NCI-H1092 treated with DMSO at 0.1 percent for 48 hours (cell line): ENCODE measurements at places on chromosomes 12 and 14.

DNA sequence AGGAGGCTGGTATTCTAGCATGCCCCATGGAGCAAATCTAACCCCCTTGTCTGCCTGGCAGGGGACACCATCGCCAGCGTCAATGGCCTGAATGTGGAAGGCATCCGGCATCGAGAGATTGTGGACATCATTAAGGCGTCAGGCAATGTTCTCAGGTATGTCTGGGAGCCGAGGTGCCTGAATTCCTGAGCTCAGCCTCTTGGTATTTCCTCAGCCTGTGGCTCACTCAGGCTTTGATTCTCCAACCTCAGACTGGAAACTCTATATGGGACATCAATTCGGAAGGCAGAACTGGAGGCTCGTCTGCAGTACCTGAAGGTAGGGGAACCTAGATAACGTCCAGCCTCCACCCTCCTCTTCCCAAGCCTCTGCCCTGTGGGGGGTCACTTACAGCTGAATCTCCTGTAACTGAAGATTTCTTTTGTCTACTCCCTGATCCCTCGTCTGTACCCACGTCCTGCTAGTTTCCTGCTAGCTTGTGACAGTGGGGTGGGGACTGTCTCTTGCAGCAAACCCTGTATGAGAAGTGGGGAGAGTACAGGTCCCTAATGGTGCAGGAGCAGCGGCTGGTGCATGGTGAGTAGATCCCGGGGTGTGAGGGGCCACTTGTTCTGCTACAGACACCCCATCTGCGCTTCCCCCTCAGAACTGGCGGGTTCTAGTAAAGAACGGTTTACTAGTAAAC is 7.0 kb downstream of the TAMALIN start:
- no peak for DNase-seq

DNA sequence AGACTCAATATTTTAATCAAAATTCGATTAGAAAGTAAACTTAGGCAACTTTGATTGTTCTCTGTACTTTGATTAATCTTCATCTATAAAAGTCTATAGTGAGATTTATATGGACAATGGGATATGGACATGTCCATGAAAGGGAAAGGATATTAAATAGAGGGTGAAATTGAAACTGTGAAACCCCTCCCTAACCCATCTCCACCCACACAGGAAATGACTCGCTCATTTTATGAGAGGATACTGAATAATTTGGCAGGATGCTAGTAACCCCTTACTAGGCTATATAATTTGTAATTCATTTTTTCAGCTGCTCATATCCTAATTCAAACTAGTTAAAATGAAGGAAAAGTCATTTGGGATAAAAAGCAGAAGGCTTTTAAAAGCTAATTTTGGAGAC is 328.0 kb upstream of the ATP2B1 start:
- DNase-seq, result no peak

DNA sequence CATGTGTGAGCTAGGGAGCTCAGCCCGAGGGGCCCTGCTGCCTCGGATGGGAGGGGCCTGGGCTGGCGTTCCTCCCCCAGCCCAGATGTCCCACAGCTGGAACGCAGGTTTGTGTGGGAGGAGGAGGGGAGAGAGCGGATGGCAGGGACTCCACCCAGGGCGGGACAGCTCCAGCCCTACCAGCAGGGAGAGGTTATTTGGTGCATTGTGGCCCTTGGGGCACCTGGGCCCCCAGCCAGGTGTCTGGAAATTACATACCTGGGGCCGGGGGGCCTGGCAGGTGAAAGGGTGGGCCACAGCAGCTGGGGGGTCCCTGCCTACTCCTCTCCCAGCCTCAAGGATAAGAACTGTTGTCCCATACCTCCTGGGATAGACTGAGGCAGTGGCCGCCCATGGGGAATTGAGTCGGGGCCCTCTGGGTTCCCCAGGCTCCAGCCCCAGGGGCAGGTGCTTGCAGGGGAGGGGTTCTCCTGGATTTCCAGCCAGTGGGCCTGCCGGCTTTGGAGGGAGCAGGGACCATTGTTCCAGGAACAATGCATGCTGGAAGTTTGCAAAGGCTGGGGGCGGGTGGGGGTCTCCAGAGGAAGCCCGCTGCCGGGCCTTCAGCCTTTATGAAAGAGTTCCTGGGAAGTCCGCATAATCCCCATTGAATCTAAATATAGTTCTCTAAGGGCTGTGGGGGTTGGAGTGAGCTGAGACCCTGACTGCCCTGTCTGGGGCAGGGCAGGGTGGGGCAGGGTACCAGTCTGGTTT is 1.2 kb downstream of the KIF26A start:
- DNase-seq, result no peak

DNA sequence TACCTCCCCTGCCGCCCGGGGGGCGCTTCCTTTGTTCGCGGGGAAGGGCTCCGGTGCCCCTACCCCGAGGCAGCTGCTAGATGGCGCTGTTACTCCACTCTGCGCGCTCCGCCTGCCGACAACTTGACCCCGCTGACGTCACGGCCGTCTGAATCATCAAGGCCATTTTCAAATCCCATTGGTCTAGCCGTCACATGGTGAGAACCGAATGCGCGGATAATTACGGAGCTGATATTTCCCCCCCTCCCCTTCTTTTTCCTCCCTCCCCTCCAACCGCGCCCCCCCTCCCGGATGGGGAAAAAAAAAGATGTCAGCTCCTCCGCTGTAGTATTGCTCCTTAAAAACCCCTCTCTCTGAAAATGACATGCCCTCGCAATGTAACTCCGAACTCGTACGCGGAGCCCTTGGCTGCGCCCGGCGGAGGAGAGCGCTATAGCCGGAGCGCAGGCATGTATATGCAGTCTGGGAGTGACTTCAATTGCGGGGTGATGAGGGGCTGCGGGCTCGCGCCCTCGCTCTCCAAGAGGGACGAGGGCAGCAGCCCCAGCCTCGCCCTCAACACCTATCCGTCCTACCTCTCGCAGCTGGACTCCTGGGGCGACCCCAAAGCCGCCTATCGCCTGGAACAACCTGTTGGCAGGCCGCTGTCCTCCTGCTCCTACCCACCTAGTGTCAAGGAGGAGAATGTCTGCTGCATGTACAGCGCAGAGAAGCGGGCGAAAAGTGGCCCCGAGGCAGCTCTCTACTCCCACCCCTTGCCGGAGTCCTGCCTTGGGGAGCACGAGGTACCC is at the start of gene HOXC10:
HOXC10 (plus strand) TSS at position 246 of the 791 bp plus-strand sequence; CDS start at position 360, 114 bp downstream.
- DNase-seq, result peak; percentile 95

DNA sequence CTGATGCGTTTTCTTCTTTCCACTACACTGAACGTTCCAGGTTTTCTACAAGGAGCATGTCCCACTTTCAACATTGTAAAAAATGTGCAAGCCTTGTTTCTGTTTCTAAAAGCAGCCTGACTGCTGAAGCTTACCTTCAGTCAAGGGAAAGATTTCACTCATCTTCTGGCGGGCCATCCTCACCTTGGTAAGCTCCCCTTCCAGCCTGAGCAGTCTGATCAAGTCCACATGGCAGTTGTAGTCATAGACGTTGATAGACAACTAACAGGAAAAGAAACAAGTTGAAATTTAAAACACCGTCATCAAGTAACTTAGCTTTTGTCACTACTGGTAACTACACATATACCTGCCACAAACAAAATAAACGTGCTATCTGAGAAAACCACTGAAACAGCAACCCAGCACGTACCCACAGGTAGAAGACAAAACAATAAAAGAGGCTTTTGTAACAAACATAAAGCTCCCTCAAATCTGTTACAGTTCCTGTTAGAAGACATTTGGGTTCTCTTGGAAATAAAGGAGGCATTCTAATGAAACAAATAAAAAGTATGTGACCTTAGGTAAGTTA is 11.9 kb downstream of the SART3 start:
- no peak for DNase-seq

DNA sequence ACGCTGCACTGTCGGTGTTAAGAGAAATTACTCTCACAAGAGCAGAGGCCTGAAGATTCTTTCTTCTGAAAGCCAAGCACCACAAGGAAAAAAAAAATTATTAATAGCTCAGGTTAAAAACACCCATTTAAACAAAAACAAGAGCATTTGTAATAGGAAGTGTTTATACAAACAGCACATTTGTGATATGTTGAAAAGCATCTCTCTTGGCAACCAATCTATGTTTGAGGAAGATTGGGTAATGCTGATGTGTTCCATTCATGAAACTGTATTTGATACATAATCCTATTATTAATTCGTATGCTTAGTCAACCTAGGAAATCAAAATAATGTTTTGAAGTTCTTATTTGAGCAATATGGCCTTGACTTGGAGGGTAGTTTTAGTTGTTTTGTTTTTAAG is 36.5 kb downstream of the SSPN start:
- no peak for DNase-seq

GRCh38 chr12:46677749-46678148 is 148.0 kb downstream of the SLC38A4 start:
- DNase-seq, result peak; percentile 21

DNA sequence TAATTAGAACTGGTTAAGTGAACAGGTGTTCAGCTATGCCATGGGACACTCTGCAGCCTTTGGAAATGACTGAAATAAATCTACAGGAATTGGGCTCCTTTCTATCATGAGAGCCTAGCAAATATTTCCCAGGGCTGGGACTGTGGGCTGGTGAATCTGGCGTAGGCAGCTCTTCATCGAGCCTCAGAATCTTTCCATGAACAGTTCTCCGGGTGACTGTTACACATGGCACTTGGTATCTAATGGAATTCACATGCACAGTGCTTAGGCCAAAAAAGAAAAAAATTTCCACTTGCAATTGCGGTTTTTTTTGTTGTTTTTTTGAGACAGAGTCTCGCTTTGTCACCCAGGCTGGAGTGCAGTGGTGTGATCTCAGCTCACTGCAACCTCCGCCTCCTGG is 32.1 kb downstream of the PRKAB1 start:
- DNase-seq, result no peak
